ENCODE measurements at places on chromosomes 5 and 9. TPM values are rescaled to one million over a fixed set of nuclear protein-coding genes. Genes with fewer than 3 reads are reported as not detected.

- DNase-seq, result no peak
Measured at GRCh38 chr5:157543825-157544622, 31.6 kb downstream of the ADAM19 start.

- DNase-seq, result no peak
Measured at GRCh38 chr5:169950333-169950732, 30.0 kb downstream of the INSYN2B start.

GRXCR2 gene
- total RNA-seq, result not detected

DNA sequence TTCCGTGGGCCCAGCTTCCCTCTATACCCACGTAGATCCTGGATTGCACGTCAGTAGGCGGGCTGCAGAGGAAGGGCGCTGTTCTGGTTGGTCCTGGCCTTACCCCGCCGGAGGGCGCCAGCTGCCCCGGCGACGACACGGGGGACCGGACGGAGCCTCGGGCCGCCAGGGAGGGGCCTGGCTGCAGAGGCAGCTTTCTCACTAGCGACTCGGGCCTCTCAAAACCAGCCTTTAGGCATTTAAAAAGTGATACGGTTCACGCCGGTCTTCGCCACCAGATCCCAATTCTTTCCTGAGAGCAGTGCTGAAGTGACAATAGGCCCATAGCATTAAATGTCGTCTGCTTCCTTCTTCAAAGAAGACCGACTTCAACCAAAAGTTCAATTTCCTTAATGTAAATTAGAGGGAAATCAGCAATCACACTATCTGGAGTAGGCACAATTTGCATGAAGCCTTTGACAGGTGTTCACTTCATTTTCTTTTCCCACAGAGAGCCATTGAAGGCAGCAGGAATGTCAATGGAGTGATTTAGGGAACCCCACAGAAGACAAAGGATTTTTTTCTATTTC, 17.6 kb upstream of the UBE2D2 start:
- peak; percentile 66 for DNase-seq

PCDHA4 gene
- under 0.01 TPM for total RNA-seq
